ENCODE measurements at places on chromosomes 4 and X.
A peak's percentile ranks its signal among the peaks of the same experiment; 100 is the strongest.

- DNase-seq, result peak; percentile 25
Observed at GRCh38 chr4:100362366-100362765, 155.5 kb downstream of the EMCN start.

DNA sequence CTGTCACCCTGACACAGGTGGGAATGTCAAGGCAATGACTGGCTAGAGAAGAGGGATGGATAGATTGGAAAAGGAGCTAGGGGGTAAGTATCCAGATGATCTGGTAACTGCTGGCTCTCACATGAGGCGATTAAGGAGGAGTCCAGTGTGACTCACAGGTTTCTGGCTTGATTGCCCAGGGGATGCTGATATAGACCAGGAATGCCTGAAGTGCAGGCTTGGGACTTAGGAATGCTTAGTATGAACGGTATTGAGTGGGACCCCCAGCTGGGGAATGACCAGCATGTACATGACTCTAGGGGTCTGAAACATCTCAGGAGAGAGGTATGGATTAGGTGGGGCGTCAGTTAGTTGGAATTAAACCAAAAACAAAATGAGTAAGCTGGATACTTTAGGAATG is 65.8 kb upstream of the PRPS1 start:
- no peak for DNase-seq

GRCh38 chr4:100079264-100079663 is 111.0 kb downstream of the DDIT4L start:
- no peak for DNase-seq

- no peak for DNase-seq
Observed at GRCh38 chr4:79201971-79202370, 123.9 kb downstream of the NAA11 start.

GRCh38 chrX:105458846-105459245 is 238.4 kb upstream of the TEX13A start:
- DNase-seq, result no peak

GRCh38 chrX:85084770-85085393 is 81.2 kb downstream of the APOOL start:
- peak; percentile 24 for DNase-seq

DNA sequence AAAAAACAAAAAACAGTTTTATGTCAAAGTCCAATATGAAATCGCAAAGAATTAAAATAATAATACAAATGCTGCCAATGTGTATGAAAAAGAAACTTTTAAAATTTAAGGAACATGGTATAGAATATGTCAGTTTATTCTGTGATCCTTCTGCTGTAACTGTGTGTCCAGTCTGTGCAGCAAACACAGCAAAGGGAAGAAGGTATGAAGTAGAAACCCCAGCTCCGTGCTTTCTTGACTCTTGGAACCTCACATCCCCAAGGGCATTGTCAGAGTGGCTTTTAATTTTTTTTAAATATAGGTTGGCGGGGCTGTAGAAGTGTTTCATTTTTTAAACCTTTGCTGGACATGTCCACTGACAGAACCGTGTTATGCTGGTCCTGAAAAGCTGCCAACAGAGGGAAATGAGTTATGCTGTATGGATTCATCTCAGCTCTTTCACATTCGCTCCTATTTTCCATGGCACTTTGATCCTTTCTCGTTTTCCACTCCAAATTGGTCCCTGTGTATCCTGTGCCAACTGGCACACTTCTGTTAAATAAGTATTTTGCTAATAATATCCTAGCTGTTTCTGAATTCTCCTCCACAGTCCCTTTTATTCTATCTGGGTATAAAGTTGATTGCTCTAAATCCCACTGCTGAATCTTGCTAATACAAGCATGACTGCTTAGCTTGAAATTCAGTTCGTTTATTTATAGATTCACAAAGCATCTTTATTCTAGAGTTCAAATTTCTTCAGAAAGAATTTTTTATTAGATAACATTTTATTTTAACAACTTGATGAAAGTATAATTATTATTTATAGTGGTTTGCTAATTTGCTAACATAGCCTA is 127.0 kb upstream of the DDIT4L start:
- no peak for DNase-seq

DNA sequence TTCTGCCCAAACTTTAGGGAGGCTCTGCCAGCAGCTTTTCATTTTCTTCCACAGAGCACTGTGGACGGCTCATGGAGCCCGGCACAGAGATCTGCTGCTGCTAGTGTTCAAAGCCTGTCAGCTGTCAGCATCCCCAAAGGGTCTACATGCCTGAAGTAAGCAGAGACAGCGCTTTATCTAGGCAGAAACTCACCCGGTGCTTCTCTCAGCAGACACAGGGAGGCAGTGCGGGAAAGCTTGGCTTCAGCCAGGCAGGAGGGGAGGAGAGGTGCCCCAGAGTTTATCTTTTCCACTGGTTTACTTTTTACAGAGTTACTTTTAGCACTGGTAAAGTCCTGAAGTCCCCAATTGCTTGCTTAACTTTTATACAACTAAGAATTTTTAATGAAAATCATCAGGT is 339.3 kb downstream of the NKX6-1 start:
- no peak for DNase-seq

- DNase-seq, result no peak
Observed at GRCh38 chr4:15651676-15652075, 3.5 kb downstream of the FBXL5 start.

DNA sequence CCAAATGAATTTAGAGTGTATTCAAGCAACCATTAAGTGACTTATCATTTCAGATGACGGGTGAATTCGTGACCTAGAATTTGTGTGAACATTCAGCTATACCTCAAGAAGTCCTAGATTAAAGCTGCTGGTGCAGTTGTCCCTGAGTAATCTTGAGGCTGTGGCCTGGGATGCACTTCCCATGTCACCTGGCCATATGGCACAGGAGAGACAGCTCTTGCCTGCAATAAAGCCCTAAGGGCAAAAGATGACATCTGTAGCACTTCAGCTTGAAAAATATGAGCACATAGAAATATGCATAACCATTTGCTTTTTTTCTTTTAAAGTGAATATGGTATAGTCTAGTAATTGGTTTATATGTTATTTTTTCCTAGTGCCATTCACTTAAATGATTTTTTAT is 125.8 kb downstream of the FHDC1 start:
- no peak for DNase-seq

GRCh38 chrX:63929608-63930007 is 144.6 kb upstream of the ARHGEF9 start:
- DNase-seq, result no peak

DNA sequence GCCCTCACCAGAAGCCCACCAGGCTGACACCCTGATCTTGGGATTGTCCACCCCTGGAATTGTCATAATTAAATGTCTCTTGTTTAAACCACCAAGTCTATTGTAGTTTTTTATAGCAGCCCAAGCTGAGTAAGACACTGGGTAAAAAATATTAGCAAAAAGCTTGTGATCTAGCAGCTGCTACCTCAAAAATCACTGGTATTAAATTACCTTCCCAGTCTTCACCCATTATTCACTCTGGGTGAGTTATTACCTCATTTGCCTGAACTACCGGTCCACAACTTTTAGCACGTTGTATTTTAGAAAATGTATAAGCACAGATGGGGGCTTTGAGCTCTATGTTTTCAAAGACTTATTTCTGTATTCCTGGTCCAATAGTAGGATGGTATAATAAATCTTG is 12.0 kb upstream of the TRIM61 start:
- DNase-seq, result no peak

GRCh38 chr4:18686338-18687037 is 664.9 kb upstream of the LCORL start:
- no peak for DNase-seq

DNA sequence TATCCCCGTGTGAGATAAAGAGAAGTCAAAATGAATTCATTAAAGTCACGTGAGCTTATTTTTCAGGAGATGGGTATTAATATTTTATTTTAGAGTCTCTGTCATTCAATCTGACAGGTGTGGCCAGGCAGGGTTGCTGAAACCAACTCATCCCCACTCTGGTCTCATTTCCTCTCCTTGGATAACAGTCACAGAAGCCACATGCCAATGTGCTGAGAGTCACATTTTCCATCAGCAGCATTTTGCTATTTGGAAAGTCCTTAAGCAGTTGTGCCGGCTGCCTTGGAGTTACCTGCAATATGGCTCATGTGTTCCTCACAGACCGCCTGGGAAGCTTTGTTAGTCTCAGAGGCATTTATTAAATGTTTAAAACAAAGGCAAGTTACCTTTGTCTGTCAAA is 302.3 kb downstream of the DCHS2 start:
- DNase-seq, result no peak

- no peak for DNase-seq
Observed at GRCh38 chrX:38335382-38335781, 8.1 kb upstream of the RPGR start.

GRCh38 chr4:122930862-122931261 is 8.5 kb upstream of the NUDT6 start:
- DNase-seq, result peak; percentile 62

- no peak for DNase-seq
Observed at GRCh38 chr4:26862381-26862915, 1.8 kb downstream of the STIM2 start.

DNA sequence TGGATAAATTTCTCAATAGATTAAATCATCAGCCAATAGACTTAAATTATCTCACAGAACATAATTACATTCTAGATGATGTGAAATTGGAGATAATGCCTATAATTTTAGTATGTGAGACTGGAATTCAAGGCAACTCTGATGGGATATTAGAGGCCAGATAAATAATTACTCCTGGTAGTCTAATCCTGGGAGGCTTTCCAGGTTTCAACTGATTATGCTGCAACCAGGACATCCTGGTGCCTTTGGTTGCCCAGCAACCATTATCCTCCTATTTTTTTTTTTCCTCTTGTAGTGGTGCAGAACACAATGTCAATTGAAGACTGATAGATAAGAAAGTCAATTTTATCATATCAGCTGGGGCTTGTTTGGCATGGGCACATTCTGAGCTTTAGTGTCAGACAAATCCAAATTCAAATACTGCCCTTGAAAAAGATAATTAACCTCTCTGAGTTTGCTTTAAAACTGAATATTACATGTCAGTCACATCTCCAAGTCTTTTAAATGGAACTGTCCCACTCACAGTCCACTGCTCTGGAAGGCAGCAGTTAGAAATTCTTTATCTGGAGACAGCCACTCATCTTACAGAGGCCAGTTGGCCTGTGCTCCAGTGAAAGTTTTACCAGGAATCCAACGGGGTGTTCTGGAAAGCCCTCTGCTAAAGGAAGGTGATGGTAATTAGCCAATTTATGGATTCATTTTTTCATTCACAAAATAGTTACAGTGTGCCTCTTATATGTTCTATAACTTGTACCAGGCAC is 95.3 kb upstream of the GUCY1A1 start:
- DNase-seq, result no peak

GRCh38 chr4:125573368-125573767 is 258.6 kb downstream of the FAT4 start:
- no peak for DNase-seq

DNA sequence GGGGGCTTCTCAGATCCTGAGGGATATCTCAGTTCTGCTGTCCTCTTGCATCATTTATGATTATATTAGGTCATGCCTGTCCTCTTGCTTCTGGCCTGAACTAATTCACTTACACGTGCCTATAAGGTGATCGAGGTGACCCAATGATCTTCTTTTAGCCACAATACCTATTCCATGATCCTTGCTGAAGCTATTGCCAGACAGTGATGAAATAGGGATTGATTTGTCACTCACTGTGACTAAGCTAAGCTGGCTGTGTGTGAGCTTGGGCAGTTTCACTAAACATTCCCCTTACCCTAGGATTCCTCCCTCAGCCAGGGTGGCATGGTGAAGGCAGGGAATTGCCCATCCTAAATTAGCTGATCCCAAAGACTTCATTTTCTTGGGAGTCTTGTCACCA is 19.0 kb downstream of the HADH start:
- no peak for DNase-seq

DNA sequence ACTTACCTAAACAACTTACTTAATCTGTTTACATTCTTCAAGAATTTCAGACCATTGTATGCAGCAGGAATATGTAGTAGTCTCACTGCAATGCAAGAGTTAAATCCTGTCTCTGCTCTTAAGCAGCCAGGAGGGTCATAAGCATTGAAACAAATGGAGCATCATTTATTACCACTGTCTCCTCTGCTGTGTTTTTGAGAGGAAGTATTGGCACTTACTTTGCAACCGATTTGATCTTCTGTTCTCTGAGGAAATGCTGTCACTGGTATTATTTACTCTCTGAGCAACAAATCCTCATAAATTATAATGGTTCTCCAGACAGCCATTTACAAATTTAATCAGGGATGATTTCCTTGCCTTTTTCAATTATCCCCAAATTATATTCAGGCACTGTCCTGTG is 1367.1 kb downstream of the STIM2 start:
- no peak for DNase-seq

GRCh38 chr4:68732653-68733466 is 62.4 kb upstream of the UGT2B15 start:
- DNase-seq, result no peak

GRCh38 chrX:18394477-18394876 is 30.9 kb upstream of the CDKL5 start:
- no peak for DNase-seq

DNA sequence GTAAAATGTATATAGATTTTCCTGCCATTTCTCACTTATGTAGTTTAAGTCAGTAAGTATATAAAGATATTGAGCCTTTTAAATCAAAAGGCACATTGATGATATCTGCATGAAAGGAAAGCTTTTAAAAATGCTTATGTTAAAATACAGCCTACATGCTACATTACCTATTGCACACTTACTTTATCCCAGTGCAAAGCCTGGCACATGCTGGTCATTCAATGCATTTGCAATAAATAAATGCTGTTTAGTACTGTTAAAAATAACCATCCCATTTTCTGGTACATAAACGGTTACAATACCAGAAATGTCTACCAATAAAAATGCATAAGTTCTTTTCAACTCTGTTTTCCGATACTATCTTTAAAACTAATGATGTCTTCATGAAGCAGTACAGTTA is 22.1 kb upstream of the SPATA4 start:
- no peak for DNase-seq

DNA sequence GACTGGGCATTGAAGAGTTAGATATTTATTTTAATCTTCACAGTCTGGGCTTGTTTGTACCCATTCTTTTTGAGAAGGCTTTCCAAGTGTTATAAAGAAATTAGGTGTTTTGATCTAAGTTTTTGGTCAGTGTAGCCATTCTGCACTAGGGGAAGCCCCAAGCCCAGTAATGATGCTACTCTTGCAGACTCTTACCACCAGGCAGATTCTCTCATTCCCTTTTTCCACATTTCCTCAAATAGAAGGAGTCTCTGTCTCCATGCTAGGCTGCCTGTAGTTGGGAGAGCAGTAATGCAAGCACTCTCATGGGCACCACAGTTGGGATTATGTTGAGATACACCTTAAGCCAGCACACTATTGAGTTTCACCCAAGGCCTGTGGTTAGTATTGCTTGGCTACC is 21.5 kb downstream of the CDX4 start:
- DNase-seq, result no peak

DNA sequence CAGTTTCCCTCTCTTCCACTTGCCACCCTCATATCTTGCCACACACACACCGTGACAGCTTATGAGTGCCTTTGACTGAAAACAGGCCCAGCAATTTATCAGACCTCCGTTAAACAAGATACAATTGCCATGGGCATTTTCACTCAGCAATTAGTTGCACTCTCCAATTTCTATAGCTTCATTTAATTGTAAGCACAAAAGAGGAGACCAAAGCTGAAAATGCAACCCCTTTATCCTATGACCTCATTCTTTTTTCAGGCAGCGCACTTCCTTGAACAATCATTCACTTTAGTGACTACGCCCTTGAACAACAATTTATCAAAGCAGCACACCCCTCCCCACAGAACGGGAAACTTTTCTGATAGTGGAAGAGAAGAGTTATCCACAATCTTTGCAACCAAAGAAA is 4.1 kb downstream of the POF1B start:
- no peak for DNase-seq

Measured in Kasumi-1 (cell line).